ENCODE measurements at places on chromosomes 3 and 15.

DNA sequence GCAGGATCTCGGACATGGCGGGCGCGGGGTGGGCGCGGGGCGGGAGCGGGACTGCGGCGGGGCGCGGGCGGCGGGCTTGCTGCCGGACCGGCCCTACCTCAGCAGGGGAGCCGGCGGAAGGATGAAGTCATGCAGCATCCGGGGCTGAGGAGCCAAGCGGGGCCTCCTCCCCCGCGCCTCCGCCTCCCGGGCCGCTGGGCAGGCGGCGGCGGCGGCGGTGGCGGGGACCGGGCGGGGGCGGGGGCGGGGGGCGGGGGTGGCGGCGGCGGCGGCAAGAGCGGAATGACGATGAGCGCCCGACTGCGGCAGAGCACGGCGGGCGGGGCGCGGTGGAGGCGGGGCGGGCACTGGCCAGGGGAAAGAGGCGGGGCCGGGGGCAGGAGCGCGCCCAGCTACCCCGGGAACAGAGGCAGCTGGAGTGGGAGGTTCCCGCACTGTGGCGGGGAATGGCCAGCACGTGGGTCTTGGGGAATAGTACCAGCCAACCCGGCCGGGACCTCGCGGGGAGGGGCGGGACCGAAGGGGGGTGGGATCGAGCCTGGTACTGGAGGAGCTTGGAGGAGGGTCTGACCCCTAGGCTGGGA, at the start of gene CAMK2N2:
Gene CAMK2N2 (minus strand): TSS at position 284 of the 584 bp plus-strand sequence. CDS start 268 bp downstream, at position 16.
- DNase-seq = peak; percentile 73

- peak; percentile 71 for DNase-seq
Measured at GRCh38 chr15:67025719-67026609, 39.4 kb upstream of the SMAD3 start.

- peak; percentile 37 for DNase-seq
Measured at GRCh38 chr3:23601091-23601822, 204.5 kb upstream of the UBE2E1 start.

DNA sequence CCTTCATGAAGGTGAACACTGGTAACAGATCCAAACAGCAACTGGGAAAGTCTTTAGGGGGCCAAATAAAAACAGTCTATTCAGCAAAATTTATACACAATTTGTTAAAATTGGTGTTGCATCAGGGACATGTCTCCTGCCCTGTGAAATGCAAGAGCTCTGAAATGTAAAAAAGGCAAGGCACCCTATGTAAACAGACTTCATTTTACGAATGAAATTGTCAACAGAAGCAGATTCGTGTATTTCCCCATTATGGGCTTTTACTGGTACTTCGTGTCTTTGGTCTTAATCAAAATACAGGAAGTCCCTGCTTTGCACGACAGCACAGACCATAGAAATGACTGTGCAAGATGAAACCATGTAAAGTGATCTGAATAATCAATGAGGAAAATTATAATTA, 127.3 kb upstream of the THBS1 start:
- DNase-seq = no peak

DNA sequence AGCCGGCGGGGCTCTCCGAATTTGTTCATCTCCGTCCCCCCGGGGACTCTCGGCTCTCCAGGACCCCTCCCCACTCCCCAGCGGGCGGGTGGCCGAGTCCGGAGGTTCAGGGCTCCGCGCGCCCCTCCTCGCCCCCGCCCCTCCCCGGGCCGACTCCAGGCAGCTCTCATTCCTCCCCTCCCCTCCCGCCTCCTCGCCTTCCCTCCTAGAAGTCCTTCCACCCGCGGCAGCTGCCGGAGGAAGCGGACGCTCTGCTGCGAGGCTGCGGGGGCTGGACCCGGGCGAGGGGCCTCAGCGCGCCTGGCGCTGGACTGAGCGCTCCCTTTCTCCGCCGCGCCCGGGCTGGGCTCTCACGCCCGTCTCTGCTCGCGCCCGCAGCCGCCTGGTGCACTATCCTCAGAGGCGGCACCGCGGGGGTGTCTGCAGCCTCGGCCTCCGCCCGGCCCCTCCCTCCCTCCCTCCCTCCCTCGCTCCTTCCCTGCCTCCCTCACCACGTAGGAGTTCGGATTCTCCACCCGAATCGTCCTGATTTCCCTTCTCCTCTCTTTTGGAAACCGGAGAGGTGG, at the start of gene ROBO2:
Gene ROBO2 (plus strand): TSS at position 494 of the 566 bp plus-strand sequence. CDS start 687 bp downstream, outside the sequence.
- peak; percentile 49 for DNase-seq

DNA sequence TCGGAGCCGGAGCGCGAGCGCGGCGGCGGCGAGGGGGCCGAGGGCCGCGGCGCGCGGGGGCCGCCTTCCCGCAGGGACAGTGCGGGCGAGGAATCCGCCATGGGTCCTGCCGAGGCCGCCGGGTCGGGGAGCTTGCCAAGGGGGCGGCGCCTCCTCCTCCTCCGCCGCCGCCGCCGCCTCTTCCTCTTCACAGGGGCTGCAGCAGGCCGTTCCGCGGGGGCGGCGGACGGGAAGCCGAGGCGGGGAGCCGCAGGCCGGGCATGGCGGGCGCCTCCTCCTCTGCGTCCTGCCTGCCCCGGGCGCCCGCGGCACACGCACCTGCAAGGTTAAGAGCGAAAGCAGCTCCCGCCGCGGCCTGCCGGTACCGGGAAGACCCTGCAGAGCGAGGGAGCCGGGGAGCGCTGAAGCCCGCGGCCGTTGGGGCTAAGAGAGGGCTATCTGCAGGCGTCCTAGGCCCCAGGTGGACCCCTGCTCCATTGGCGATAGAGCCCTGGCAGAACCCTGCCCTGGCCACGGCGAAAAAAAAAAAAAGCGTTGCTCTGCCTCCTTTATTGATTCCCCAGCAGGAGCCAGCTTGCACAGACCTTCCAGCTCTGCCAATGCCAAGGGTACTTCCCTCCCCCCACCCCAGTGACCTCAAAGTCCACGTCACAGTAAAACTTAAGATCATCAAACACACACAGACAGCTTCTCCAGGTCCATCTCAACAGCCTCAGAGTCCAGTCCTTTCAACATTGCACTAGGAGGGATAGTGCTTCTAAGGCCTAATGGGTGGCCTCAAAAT, at the start of gene LYSMD2:
Gene LYSMD2 (minus strand): TSS at position 134 of the 784 bp plus-strand sequence. CDS start 33 bp downstream, at position 101.
- peak; percentile 72 for DNase-seq
